ENCODE measurements at places on chromosomes 3 and 15.

GRCh38 chr3:173173652-173174051, 32.6 kb upstream of the SPATA16 start:
- no peak for DNase-seq

- DNase-seq = no peak
Measured at GRCh38 chr3:122105626-122106025, 50.5 kb downstream of the CD86 start.

DNA sequence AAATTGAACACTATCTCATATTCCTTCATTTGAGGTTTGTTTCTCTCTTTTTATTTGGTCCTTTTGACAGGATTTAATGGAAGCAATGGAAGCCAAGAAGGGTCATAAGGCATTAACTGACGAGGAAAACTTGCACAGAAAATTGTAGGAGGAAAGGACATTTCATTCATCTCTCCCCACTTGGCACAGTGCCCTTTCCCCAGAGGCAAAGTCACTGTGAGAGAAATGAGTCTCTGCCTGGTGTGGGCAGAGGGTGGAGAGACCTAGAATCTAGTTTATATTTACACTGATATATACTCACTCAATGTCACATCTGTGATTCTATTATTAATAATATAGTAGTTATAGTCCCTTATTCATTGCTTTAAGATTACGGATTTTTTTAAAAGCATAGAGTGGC, 324.6 kb upstream of the IL12A start:
- no peak for DNase-seq

DNA sequence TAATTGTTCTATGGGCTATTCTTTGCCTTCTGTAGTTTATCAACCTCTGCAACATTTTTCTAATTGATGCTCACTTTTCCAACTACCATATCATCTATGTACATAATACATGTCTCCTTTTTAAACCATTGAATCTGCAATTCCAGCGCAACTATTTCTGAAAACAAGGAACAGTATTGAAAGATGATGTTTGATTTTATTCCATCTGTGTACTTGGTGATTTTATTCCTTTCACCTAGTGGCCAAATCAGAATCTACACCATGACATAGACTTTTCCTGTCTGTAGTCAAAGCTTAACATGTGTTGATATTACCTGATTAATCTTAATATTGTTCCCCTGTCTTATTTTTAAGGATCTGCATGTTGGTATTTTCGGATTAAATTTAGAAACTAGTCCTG, 13.0 kb downstream of the NKTR start:
- no peak for DNase-seq

DNA sequence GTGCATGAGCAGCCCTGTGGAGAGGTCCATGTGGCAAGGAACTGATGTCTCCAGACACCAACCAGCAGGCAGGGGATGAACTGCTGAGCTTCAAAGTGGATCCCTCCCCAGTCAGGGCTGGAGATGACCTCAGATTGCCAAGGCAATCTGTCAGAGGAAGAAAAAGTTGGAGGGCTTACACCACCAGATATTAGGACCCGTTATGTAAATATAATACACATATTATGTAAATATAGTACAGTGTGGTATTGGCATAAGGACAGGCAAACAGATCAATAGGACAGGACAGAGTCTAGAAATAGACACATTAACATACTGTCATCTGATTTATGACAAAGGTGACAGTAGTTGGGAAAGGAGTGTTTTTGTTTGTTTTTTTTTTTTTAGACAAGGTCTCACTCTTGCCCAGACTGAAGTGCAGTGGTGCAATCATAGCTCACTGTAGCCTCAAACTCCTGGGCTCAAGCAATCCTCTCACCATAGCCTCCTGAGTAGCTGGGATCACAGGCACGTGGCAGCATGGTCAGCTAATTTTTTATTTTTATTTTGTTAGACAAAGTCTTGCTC, 18.0 kb upstream of the RAB7A start:
- no peak for DNase-seq

- DNase-seq = no peak
Measured at GRCh38 chr3:112774293-112774926, 72.3 kb downstream of the CD200R1L start.

DNA sequence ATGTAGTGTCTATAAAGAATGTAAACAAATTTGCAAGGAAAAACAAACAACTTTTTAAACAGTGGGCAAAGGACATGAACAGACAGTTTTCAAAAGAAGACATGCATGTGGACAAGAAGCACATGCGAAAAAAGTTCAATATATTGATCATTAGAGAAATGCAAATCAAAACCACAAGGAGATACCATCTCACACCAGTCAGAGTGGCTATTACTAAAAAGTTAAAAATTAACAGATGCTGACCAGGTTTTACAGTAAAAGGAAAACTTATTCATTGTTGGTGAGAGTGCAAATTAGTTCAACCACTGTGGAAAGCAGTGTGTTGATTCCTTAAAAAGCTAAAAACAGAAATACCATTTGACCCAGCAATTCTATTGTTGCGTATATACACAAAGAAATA, 47.1 kb upstream of the LSAMP start:
- DNase-seq = no peak

Measured in tibial nerve (tissue), 4 donors.